Inflammatory macrophage treated with lipopolysaccharide for 4 hours (primary cell): ENCODE measurements at places on chromosomes 2 and 18.

GRCh38 chr2:152415796-152416195 lies 80.8 kb downstream of the FMNL2 start:
- DNase-seq = no peak

DNA sequence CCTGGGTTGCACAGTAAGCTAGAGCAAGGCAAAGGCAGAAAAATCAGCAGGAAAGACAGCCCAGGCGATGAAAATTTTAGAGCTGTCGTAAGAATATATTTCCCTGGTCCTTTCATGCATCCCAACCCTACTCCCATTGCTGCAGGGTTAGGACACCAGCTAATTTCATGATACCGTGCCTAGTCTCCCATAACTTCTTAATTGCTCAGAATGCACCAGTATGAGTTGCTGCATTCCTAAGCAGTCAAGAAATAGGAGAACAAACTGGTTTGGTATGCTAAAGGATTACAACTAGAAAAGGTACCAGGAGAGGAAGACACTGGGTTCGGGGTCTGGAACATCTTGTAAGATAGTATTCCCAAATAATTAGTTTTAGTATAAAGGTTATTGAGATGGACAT lies 269.4 kb upstream of the NRXN1 start:
- DNase-seq = no peak

DNA sequence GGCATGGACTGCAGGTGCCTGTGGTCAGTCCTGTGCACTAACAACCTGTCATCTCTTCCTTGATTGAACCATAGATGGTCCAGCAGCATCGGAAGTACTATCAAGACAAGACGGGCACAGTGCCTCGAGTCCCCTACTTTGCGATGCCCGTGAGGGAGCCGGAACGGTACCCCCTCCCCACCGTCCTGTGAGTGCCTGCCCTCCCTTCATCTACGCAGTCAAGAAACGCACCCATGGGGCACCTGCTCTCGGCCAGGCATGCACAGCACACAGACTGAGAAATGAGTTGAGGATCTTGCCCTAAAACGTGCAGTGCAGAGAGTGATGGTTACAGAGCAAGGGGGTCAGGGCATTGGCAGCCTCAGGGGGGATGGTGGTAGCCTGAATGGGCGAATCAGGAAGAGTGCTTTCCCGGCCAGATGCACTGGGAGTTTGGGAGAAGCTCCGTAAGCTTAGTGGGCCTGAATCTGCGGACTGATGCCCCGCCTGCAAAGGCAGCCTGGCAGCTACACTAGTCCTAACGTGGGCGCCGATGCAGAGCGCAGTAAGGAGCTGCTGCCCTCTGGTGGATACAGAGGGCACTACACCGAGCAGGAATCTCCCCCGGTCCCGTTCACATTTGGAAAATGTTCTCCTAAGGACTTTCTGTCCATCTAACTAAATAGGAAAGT lies 63.6 kb downstream of the CIB4 start:
- DNase-seq = peak; percentile 61

GRCh38 chr2:144914622-144915318 lies 394.9 kb upstream of the ZEB2 start:
- DNase-seq = no peak

DNA sequence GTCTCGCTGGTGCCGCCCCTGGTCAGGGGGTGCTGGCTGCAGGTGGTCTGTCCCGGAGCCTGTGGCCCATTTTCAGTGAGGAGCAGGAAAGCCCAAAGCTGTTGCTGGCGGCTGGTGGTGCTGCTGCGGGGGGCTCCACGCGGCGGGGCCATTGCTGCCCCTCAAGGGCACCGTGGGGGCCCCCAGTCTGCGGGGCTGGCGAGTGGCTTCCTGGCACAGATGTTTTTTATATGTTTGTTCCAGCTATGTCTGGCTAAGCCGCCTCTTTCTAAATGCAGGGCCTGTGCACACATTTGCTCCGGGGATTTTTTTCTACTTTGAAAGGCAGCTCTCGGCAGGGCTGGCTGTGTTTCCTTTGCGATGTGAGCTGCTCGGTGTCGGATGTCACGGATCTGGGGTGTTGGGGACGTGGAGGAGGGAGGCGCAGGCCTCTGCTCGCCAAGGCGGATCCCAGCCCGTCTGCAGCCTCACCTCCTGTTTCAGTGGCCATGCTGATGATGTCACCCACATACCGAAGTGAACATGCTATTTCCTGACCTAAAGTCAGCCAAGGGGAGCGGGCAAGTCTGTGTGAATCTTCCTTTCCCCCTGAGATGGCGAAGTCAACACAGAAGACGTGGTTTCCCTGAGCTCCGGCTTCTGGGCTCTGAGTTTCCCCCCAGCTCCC lies 112.0 kb upstream of the CTDP1 start:
- no peak for DNase-seq

DNA sequence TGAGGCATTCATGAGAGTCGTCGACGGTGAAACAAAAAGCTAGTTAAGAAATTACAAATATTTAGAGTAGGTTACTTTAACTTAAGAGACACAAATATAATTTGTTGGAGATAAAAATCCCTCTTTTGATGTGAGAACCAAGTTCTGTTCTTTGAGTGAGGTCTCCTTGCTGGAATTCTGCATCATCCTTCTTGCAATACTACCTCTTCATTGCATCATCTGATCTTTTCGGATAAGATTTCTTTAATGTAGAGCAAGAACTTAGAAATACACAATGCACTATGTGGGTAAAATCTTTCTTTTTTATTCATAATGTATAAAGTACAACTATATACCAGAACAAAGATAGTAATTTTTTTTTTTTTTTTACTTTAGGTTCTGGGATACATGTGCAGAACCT lies 118.4 kb downstream of the ARL4C start:
- no peak for DNase-seq

DNA sequence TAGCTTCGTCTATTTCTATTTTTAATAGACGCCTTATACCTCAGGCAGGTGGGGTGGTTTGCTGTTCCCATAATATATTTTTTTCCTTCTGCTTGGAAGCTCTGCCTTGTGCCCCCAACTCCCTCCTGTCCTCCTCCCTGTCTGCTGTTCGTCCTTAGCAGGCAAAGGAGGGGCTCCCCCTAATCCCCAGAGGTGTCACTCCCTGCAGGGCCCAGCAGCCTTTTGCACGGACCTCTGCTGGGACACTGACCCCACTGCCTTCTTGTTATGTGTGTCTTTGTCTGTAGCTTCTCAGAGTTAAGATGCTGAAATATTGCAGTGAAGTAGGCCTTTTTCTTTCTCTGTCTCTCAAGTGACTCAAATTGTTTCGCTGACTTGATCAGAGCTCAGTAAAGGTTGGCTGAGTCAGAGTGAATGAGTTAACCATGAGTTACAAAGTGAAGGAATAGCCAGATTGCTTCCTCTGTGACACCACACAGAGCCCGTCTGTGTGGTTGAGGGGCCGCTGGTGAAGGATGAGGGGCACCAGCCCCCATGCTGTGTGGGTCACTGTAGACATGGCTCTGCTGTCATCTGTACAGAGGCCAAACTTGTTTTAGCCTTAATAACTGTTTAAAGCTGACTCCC lies 47.7 kb downstream of the PRKCE start:
- DNase-seq = peak; percentile 34

DNA sequence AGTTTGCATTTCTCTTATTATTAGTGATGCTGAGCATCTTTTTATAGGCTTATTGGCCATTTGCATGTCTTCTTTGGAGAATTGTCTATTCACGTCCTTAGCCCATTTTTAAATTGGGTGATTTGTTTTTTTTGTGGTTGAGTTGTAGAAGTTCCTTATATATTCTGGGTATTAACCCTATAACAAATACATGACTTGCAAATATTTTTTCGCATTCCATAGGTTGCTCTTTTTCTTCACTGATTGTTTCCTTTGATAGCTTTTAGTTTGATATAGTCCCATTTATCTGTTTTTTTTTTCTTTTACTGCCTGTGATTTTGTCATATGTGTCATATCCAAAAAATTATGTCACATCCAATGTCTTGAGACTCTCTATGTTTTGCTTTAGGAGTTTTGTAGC lies 243.6 kb downstream of the GPD2 start:
- DNase-seq = no peak

GRCh38 chr2:123364243-123364896 lies 660.7 kb upstream of the CNTNAP5 start:
- no peak for DNase-seq

DNA sequence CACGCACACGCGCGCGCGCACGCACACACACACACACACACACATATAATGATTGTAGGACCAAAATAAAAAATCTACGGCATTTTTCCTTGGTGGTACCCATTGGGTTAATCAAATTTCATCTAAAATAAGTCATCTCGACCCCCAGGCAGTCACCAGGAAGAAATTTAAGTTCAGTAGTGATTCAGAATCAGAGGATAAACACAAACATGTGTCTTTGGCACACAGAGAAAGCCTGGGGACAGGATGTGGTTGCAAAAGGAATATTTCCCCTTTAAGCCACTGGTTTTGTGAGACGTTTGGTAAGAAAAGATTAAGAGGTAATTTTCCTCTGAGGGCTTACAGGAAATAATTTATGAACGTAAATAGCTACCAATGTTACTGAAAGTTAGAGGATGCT lies 171.6 kb upstream of the PIEZO2 start:
- no peak for DNase-seq

DNA sequence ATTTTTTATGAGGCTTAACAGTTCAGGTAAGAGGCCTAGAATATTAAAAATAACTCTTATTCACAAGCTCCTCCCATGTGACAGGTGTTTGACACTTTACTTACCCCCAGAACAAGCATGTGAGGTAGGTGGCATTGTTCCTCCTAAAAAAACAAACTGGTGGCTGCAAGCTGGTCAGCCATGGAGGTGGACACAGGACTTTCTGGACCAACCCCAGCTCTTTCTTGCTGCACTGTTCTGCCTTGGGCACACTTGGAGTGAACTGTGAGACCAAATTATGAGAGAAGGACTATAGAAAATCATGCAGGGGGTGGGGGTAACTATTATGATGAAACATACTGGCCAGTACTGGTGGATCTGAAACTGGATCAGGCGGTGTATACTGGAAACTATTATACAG lies 56.6 kb downstream of the PTPRM start:
- DNase-seq = no peak

DNA sequence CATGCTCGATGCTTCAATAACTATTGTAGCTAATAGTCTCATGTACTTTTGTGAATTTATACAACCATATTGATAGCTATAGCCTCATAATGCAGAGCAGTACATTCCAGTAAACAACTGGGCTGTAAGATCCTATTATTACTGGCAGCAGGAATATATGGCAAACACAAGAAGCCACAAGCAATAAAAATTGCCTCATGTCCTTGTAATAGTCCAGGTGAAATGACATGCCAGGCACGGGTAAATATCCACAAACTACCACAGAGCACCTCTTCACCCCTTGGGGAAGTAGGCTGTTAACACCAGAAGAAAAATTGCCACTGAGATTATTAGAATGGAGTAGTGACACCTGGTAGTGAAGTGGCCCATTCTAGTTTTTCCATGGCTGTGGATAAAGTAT lies 158.3 kb downstream of the MTX2 start:
- DNase-seq = no peak

GRCh38 chr2:38010995-38011394 lies 65.0 kb downstream of the CYP1B1 start:
- DNase-seq = no peak

GRCh38 chr2:168890006-168890782 lies at the start of gene SPC25:
Gene SPC25, minus strand, starts transcription at chr2:168890430. Its CDS starts 911 bp downstream, at chr2:168889519.
- peak; percentile 91 for DNase-seq

DNA sequence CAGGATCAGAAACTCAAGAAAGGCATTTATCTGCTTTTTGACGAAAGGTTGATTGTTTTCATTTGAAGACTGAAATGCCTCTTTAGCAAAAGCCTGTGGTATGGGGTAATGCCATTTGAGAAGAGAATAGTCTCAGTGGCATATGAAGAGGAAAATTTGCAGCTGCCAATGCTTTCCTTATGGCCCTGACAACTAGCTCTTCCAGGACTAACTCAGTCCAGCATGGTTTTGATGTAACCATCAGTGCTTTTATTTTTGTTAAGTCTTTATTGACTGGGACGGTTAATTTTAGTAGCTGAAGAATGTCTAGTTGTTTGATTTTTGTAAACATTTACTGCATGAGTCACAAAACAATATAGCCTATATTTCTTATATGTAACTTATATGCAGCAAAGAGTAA lies 158.4 kb downstream of the LNPK start:
- no peak for DNase-seq

GRCh38 chr18:46097431-46097800 lies 680 bp downstream of the ATP5F1A start:
- no peak for DNase-seq

DNA sequence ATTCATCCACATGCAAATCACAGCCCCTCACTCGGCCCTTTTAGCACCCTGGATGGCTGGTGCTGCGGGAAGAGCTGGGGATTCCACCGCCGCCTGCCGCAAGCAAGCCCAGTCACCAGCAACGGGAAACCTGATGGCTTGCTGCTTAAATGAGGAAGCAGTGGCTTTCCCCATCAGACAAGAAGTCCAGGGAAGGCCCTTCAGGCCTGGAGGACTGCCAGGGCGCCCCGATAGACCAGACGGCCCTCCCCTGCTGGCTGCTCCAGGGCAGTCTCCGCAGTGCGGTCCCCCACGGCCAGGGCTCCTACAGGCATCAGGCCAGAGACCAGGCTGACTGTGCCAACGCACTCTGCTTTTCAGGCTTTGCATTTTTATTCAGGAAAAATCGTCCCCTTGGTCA lies 439.1 kb downstream of the EIPR1 start:
- DNase-seq = no peak

GRCh38 chr2:84963692-84964405 lies 7.1 kb upstream of the KCMF1 start:
- DNase-seq = peak; percentile 77

DNA sequence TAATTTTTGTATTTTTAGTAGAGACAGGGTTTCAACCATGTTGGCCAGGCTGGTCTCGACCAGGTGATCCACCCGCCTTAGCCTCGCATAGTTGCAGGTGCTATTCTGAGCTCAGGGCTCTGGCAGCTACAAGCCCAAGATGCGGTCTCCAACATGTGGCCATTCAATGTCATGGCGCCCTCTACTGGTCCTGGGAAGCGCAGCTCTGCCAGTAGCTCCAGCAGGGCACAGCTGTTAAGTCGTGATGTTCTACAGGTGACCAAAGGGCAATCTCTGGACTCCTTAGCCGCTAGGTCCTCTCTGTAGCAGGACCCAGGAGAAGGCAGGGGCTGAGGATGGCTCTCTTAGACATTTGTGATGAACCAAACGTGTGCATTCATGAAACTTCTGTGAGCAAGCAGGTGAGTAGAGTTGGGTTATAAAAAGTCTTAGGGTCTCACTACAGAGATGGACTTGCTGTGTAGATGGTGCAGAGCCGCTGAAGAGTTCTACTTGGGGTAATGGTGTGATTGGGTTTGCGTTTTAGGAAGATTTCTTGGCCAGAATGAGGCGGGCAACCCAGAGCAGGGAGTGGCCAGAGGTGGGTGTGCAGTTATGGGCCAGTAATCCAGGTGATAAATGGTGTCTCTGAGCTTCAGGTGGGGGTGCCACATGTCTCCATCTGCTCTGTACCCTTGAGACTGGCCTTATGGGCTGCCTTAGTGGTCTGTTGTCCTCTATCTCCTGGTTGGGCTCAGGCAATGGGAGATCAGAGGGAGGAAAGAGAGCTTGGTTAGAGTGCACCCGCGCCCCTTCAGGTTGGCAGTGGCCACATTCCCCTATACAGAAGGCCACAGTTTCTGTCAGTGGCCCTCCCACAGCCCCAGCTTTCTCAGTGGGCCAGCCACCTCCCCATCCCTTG lies 31.0 kb downstream of the IL37 start:
- DNase-seq = peak; percentile 89
